ENCODE measurements at places on chromosomes 5 and 9.

GRCh38 chr9:128860937-128861336 is 20.8 kb downstream of the KYAT1 start:
- no peak for DNase-seq

DNA sequence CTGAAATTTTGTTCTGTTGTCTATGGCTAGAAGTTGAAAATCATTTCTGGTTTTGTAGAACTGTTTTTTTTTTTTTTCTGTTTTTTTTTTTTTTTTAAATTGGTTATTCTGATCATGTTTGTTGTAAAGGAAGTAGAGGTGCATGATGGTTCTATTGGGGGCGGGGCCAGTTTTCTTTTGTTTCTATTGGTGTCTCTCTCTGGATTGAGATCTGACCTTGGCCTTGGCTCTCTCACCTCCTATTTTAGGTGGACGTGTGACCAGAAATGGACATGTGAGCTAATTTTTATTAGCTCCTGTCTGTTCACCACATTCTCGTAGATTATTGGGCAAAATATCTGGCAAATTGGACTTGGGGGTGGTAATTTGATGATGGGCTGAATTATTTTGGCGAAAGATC is 3.2 kb downstream of the ZNF618 start:
- DNase-seq: no peak

DNA sequence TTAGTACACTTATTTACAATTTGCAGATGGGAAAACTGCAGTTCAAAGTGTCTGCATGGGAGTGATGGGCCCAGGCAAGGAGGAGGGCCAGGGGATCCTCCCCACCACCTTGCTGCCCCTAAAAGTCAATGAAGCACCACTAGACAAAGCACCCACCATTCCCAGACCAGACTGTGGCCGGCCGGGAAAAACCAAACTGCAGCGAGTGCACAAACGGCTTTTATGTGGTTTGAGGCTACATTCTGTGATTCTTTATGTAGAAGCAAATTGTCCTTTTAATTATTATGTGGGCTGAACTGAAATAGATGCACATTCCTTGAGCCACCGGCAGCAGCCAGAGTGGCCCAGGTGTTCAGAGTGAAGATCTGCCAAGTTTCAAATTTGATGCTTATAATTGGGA is 585.3 kb upstream of the KLF4 start:
- no peak for DNase-seq

DNA sequence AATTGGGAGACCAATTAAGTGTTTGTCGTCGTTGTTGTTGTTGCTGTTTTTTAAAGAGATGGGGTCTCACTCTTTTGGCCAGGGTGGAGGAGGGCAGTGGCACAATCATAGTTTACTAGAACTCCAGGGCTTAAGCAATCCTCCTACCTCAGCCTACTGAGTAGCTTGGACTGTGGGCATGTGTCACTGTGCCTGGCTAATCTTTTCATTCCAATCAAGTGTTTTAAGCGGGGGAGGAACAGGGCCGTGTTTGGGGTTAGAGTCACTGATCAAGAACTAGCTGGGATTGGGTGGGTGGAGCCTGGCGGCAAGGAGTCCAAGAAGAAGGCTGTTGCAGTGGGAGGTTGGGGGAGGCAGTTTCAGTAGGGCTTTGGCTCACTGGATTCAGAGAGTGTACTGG is 13.8 kb downstream of the SNX30 start:
- DNase-seq: peak; percentile 66

GRCh38 chr9:81656004-81656403 is 33.3 kb downstream of the TLE1 start:
- peak; percentile 58 for DNase-seq

DNA sequence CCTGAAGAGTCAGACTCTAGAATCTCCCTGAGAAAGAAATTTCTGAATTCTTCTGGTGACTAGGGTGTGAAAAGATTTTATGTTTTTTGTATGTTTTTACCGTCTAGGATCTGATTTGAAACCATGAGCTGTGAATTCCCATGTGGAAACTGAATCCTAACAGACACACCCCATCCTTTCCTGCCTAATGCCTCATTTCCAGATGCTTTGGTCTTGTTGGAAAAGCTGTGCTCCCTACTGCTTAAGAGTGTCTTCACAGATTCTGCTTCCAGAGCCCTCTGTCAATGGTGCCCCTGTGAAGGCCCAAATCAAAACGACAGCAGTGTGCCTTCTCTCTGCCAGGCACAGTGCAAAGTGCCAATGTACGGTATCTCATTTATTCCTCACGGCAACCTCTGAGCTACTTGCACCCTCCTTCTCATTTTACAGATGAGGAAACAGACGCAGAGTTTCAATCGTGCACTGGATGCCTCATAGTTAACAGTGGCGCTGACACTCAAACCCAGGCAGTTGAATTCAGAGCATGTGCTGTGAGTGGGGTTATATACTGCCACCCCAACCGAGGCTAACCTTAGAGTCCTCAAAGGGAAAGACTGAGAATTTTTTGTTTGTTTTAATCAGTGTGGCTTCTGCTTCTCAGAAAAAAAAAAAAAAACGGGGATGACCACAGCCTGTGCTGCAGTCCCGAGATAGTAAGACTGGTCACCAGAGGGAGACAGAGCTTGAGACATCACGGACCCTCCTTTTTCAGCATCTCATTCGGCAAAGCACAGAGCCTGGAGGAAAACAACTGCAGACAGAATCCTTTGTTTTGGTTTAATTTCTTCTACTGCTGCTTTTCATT is 188.4 kb downstream of the SNCAIP start:
- DNase-seq: peak; percentile 56

DNA sequence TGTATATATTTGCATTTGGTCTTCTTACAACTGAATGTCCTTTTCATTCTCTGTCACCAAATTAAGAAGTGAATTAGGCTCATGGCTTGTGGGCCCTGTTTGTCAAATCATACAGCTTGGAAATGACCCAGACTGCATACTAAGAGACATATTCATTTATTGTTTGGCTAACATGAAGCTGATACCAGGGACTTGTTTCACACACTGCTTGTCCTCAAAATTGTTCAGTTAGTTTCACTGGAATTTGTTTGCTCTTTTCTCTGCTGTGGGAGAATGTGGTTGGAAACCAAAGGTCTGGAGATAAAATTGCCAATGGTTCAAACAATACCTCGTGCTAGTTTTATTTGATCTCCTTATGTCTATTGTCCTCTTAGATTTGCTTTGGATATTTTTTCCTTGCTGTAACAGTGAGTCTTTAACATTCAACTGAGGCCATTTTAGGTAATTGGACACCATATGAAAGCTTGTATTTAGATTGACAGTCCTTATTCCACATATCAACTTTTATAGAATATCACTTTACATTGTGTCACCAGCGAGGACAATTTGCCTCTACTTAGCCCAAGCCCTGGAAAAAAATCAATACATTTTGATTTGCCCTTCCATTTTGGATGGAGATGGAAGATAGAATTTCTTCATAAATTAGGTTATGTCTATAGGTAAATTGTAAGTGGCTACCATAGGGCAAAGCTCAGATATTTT is 144.3 kb upstream of the MTAP start:
- DNase-seq: no peak

DNA sequence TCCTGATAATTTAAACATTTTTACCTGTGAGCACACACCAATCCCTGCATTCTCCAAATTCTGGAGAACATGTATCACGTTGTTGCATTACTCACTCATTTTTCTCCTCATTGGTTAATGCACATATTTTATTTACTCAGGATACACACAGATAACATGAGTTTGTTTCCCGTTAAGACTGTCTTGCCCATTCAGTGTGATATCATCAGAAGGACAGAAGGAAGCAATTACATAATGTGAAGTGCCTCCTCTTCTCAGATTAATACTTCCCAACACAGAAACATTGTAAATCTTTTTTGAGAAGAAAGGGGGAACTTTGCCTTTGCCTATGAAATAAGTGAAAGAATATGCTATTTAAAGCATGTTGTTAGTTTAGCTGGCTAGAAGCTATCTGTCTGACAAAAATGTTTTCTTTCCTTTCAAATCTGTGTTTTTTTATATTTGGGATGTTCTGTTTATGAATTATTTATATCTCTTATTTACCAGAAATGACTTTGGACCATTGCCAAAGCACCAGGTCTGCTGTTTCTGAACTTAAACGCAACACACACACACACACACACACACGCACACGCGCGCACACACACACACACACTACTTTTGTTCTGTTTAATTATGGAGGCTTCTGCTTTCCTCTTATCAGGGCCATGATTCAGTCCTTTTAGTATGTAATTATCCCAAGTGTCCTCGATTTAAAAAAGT is 186.5 kb downstream of the CHSY3 start:
- no peak for DNase-seq

DNA sequence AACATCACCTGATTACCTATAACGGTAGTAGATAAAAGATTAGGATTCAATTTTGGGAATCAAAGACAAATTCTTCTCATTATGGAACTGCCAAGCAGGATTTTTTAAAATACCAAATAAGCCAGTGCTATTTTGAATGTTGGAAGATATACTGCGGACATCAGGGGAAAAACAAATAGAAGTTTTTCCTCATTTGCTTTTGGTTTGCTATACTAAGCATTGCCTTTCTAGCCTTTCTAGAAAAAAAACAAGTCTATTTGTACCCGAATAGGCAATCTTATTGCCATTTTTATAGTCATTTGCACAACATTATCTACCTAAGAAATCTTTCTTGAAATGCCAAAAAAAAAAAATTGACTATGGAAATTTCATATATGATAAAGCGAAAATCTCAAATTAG is 379.5 kb downstream of the CDH10 start:
- DNase-seq: no peak

- DNase-seq: no peak
Observed at GRCh38 chr5:1299511-1299850, 4.6 kb upstream of the TERT start.

DNA sequence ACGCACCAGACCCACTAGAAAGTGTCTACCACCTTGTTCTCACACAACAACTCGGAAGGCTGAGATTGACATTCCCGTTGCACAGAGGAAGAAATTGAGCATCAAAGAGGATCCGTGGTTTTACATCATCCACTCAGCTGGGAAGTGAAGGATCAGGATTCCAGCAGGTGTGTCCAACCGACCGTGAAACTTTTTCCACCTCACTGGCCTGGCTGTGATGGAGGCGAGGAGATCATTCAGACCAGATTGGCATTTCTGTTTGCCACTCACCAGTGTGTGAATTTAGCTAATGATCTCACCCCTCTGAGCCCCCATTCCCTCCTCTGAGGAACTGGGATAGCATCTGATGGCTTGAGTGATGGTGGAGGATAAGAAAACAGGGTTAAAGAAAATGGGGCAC is 46.7 kb upstream of the CPLX2 start:
- no peak for DNase-seq

GRCh38 chr5:74506119-74506518 is 134.4 kb downstream of the ENC1 start:
- DNase-seq: no peak

DNA sequence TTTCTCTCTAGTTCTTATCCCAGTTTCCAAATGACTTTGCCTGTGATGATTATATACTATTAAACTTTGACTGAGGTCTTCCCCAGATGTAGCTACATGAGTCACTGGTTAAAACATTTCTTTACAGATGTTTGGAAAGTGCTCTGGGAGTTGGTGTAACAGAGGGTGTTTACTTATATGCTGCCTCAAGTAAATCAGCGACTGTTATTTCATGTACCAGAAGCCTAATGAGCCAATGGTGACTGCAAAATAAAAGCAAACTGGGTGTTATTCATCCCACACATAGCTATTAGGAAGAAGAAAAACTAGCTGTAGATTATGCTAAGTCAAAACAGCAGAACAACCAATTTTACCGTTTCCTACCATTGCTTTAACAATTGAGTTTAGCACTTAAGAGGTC is 929.7 kb upstream of the SEMA6A start:
- DNase-seq: no peak

Measured in iris pigment epithelial cell (primary cell).